Fibroblast of mammary gland (primary cell): ENCODE measurements at places on chromosomes 16 and 17.

GRCh38 chr17:53942898-53943297 lies 120.2 kb downstream of the KIF2B start:
- no peak for DNase-seq

DNA sequence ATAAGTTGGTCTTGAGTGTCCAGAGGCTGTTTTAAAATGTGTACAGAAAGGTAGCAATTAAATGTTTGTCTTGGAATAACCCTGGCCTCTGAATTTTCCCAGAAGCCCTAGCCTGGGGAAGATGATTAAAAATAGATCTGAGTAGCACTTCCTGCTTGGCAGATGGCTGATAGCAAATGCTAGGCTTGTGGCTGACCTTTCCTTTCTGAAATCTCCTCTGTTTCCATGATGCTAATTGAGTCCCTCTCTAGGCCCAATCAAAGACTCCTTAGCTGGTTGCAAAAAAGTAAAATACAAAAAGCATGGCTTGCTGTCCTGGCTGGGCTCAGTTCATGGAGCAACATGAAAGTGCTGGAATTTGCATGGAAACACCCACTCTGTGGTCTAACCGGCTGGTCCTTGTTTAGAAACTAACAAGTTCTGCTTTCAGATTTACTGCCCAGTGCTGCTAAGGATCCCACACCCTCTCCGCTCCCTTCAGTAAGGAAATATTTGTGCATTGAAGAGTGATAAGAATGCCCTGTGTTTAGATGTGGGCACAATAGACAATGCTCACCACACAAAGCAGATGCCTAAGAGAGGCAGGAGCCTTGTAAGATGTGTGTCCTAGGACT lies 40.8 kb downstream of the YPEL2 start:
- DNase-seq = peak; percentile 78

DNA sequence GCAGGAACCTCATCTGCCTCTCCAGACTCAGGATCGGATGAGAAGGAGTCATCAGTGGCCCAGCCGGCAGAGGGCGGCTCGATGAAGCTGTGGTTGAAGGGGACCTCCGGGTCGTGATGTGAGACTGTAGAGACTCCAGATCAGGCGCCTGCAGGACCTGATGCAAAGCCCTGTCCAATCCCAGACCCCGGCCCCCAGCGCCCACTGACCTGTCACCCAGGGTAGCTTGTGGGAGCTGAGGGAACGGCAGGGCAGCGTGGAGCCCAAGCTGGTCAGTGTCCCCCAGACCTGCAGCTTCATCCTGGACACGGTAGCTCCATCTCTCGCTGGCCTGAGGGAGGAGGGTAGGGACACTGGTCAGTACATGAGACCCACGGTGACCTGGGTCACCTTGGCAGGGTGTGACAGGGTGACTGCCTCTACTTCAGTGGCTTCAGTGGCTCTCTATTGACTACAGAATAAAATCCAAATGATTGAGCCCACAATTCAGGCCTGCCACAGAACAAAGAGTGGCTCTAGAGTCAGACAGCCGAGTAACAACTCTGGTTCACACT lies 8.2 kb upstream of the SLC43A2 start:
- DNase-seq = no peak

- DNase-seq = no peak
These were observed 24.6 kb upstream of the SLC5A11 start for GRCh38 chr16:24821129-24821528.

DNA sequence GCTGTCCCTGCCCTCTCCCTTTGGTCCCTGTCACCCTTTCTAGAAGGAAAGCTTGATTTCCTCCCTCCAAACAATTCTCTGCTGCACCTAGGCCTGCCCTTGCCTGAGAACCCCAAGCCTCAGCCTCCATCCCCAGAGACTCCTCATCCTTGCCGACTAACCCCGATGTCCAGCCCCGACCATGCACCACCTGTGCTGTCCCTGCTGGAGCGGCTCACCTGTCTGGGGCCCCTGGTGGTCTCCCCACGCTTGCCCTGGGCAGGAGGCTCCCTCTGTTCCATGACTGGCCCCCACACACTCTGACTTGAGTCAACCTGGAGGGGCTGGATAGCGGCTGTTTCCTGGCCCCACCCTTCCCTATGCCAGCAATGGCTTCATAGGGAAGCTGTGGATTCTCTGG lies 12.0 kb upstream of the SRRM2 start:
- no peak for DNase-seq

GRCh38 chr17:8120520-8121406 lies 2.4 kb upstream of the ALOXE3 start:
- peak; percentile 79 for DNase-seq

DNA sequence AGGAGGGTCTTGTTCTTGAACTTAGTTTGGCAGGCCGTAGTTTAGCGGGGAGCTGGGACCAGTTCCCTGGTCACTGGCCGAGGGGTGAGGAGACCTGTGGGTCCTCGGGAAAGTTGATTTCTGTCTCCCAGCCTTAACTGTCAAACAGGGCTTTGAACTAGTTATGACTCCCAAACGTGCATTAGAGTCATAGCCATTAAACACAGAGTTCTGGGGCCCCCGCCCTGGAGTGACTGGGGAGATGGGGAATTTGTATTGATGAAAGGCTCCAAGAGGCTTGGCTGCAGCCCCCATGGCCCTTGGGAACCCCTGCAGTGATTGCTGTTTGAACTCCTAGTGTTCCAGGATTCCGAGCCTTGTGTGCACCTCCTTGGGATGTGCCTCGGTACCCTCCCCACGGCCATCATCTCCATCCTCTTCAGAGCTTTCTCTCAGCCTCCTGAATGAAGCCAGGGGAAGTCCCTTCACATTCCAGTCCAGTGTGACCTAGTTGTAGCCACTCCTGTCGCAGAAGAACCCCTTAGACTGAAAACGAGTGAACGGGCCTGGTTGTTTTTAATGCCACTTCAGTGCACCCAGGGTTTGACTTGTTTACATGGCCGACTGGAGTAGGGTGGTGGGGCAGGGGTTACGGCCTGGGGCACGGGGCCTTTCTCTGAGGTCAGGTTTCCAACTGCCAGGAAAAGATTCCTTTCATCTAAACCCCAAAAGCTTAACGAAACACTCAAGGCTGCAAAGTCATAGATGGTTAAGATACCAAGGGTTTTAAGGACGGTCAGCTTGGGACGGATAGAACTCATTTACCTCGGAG lies 1.4 kb downstream of the MPRIP start:
- peak; percentile 38 for DNase-seq

DNA sequence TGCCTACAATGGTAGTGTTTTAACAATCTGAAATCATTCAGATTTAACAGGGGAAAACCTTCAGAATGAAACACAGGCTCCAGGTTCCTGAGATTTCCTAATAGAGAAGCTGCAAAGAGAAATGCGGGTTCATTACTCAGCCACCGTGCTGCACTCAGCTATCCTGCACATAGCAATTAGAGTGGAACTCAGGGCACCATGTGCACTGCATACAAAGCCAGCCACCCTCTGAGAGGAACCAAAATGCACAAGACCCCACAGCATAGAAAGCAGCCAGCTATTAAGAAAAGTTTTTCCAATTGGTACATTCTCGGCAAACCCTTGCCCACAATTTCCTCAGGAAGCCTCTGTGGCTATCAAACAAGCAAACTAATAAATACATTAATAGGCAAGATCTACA lies 37.4 kb downstream of the TOM1L2 start:
- no peak for DNase-seq

GRCh38 chr16:12729448-12729847 lies 74.2 kb downstream of the CPPED1 start:
- peak; percentile 82 for DNase-seq

GRCh38 chr16:59614466-59615240 lies 880.5 kb upstream of the GOT2 start:
- DNase-seq = no peak

GRCh38 chr16:56630134-56630533 lies 2.3 kb upstream of the MT1M start:
- no peak for DNase-seq

- DNase-seq = no peak
These were observed 21.3 kb downstream of the FBXL20 start for GRCh38 chr17:39380144-39380543.

DNA sequence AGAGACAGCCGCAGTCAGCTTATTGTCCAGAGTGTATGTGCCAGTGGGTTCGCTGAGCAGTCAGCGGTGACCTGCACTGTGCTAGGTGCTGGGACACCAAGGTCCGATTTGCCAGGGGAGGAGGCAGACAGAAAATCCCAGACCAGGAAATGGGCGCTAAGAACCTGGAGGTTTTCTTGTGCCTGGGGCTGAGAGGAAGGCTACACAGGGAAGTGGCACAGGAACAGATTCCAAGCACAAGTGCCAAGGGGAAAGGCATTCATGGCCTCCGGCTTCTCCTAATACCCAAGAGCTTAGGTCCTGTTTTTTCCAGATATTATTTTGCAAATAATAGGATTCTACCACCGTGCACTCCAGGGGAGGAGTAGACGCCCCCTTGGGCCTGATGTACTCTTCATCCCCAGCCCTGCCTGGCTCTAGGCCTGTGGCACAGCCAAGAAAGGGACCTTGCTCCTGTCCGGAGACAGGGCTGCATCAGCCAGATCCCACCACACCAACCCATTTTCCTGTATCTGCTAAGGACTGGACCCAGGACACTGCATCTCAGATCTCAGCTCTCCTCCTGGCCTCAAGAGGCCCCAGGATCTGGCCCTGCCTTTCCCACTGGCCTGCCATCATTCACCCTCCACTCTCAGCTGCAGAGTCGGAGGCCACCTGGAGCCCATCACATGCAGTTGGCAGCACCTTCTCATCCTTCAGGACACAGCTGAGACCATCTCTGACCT lies 187.2 kb downstream of the NTN1 start:
- DNase-seq = no peak

DNA sequence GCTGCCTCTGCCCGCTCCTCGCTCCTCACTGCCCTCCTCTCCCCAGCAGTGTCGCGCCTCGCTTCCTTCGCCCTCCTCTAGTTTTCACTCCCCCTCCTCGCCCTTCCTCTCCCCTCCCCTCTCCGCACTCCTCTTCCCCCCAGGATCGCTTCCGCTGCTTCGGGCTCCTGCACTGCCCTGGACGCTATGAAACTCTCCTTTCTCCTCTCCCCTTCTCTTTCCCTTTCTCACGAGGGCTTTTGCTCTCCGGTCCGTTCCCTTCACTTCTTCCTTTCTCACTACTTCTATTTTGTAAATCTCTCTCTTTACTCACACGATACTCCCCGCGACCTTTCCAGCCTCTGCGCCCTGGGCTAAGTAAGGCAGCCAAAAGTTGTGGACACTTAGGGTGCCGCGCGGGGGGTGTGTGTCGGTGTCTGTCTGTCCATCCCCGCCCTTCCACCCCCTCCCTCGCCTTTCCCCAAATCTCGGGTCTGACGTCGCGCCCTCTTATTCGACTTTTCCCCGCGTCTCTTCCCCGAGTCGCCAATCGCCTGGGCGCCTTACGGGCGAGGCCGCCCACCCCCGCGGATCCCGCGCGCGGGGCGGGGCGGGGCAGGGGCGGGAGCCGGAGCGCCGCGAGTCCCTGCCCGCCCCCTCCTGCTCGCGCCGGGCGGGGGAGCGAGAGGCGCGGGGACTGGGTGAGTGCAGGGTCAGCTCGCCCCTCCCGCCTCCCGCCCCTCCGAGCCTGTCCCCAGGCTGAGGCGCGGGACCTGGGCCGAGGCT lies at the start of gene IRX3:
TSS of gene IRX3 (minus strand) at position 422 of the 765 bp plus-strand sequence. CDS start 737 bp downstream, outside the sequence.
- peak; percentile 90 for DNase-seq

DNA sequence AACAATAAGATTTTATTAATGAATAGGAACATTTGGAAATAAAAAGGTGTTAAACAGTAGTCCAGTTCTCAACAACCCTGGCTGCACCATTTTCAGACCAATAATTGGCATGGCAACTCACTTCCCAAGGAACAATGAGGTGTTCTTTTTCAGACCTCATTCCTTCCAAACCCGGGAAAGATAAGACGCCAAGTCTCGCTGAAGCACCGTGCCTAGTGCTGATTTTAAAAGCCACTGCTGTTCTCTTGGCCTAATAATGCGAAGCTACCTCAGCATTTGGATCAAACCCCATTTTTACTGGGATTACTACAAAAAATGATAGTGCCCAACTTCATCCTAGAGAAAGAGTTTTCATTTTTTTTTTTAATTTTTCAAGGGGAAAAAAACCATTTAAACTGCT lies 75.2 kb upstream of the NOL11 start:
- DNase-seq = no peak

- no peak for DNase-seq
These were observed 86.2 kb upstream of the SIAH1 start for GRCh38 chr16:48471435-48471834.

- DNase-seq = peak; percentile 22
These were observed 71.6 kb downstream of the MAP2K6 start for GRCh38 chr17:69485901-69486643.

DNA sequence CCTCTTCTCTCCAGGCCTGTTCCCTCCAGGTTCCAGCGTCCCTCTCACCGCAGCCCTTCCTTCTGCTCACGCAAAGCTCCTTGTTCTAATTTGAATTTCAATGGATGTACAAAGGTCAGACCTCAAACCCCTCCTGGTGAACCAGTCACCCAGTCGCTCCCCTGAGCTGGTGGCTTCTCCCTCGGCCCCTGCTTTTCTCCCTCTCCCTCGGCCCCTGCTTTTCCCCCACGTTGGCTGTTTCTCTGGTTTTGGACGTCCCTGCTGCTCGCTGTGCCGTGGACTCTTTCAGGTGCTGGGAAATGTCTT lies 8.6 kb upstream of the MSLN start:
- DNase-seq = no peak

DNA sequence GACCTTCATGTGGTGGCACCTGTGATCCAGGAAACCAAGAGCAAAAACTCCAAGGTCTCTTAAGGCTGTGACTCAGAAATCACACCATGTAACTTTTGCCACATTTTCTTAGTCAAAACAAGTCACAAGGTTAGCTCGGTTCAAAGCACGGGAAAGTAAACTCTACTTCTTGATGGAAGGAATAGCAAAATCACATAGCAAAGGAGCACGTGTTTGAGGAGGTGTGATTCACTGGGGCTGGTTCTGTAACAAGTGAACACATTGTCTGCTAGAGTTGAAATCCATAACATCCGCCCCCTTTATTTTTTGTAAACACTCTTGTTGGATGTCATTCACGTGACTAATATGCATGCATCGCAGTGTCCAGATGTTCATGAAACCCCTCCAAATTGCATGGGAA lies 415.0 kb upstream of the MAF start:
- DNase-seq = peak; percentile 19

- no peak for DNase-seq
These were observed 101.8 kb downstream of the ABCA8 start for GRCh38 chr17:68853439-68853838.

- peak; percentile 68 for DNase-seq
These were observed 4.9 kb upstream of the RBL2 start for GRCh38 chr16:53429221-53429943.

DNA sequence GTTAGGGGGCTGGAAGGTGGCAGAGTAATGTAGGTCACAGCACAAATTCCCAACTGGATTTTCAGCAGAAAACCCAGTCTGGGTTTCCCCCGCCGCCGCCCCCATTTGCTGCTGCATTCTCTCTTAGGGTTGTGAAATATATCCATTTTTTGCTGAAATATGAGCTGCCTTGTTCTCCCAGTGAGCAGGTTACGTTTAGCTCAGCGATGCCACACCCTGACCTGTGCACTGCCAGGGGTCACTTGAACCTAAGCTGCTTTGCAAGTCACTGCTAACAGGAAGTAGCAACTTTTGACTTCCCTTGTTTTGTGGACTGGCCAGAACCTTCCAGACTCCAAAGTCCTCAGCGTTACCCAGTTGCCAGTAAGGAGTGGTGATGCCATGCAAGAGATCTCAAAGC lies 274.1 kb downstream of the CPPED1 start:
- DNase-seq = no peak

GRCh38 chr17:33390479-33391176 lies 97.5 kb upstream of the ASIC2 start:
- DNase-seq = no peak

- DNase-seq = no peak
These were observed 10.2 kb upstream of the PHKG2 start for GRCh38 chr16:30737794-30738648.
